OCI-LY7 (cell line): ENCODE measurements at places on chromosomes 6 and 20. TPM values are rescaled to one million over a fixed set of nuclear protein-coding genes. Genes with fewer than 3 reads are reported as not detected.

RWDD2A gene
- 4.4 and 5.3 TPM in 2 replicates for total RNA-seq

DNA sequence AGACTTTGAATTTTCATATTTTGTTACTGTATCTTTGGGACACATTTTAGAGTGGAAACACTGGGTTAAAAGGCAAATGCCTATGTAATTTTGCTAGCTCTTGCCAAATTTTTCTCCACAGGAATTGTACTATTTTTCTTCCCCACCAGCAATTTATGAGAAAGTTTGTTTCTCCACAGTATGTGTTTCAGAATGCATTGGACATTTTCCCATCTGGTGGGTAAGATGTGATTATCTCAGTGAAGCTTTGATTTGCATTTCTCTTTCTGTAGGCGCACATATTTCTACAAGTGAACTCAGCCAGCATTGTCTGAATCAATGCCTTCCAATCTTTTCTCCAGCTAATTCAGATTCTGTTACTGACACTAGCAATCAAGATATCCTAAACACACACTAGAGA lies 157.8 kb downstream of the RCAN2 start:
- DNase-seq = no peak

DNA sequence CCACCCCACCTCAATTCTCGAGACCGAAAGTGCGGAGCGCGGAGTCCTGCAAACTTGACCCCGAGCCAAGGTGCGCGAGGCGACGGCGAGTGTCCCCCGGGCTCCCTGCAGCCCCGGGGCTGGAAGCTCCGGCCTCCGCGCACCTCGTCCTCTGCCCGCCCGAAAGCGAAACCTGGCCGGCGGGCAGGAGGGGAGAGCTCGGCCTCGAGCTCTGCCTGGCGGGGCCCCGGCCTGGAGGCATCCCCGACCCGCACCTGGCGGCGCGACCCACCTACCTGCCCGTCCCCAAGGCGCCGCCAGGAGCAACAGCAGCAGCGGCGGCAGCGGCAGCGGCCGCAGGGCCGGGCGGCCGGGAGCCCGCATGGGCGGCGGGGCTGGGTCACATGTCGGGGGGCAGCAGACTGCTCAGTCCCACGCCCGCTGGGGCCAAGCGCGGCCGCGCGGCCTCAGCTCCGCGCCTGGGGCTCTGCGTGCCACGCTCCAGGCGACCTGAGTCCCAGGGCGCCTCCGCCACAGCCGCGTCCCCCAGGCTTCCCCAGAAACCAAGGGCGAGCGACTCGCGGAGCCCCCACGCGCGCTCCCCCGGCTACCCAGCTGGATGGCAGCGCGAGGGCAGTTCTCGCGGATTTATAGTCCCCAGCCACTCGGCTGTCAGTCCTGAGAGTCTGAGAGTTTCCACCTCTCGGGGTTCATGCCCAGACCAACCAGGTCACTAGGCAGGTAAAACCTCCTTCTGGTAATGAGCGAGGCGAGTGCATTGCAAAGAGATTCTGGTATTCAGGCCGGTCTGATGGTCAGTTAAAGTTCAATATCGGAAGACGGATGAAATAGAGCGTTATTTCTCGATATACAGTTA lies at the start of gene IL20RA:
Gene IL20RA (minus strand): TSS at position 600 of the 856 bp plus-strand sequence. CDS start 237 bp downstream, at position 363.
- DNase-seq = no peak

GRCh38 chr20:20737158-20737557 lies 24.7 kb upstream of the RALGAPA2 start:
- no peak for DNase-seq

DNA sequence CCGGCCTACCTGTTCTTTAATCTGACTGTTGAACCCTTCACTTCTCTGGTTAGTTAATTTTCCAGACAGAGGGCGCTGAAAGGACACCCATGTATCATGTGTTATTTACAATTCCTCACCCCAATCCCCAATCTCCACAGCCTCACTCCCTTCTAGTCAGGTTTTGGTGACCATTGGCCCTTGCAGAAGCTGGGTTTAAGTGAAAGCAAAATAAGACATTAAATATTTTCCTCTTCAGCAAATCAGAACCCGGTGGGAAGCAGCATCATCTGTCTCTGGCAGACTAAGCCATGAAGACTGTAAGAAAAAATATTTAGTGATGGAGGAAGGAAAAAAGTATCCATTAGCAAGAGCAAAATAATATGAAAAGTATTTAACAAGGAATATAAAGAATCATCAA lies 9.4 kb upstream of the HLA-DQA1 start:
- peak; percentile 67 for DNase-seq

- DNase-seq = peak; percentile 52
Observed at GRCh38 chr20:49187330-49187850, 744 bp downstream of the STAU1 start.

DNA sequence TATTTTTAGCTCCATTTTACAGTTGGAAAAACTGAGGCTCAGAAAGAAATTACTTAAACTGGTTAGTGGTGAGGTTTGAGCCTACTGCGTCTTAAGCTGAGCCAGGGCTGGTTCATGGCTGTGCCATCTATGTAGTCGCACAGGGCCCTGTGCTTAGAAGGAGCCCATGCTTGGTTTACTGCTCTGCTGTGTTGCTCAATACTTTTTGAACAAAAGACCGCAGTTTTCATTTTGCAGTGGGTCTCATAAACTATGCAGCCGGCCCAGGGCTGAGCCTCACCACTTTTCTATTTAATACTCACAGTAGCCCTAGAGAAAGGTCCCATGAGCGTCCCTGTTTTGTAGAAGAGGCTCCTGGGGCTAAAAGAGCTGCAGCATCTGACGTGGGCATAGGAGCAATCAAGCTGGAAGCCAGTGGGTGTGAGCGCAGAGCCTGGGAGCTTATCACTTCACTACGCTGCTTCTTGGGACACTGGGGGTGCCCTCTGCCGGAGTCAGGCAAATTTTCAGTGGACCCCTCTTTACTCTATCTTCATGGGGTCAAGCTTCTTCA lies 501 bp downstream of the SIRPB2 start:
- DNase-seq = no peak

DNA sequence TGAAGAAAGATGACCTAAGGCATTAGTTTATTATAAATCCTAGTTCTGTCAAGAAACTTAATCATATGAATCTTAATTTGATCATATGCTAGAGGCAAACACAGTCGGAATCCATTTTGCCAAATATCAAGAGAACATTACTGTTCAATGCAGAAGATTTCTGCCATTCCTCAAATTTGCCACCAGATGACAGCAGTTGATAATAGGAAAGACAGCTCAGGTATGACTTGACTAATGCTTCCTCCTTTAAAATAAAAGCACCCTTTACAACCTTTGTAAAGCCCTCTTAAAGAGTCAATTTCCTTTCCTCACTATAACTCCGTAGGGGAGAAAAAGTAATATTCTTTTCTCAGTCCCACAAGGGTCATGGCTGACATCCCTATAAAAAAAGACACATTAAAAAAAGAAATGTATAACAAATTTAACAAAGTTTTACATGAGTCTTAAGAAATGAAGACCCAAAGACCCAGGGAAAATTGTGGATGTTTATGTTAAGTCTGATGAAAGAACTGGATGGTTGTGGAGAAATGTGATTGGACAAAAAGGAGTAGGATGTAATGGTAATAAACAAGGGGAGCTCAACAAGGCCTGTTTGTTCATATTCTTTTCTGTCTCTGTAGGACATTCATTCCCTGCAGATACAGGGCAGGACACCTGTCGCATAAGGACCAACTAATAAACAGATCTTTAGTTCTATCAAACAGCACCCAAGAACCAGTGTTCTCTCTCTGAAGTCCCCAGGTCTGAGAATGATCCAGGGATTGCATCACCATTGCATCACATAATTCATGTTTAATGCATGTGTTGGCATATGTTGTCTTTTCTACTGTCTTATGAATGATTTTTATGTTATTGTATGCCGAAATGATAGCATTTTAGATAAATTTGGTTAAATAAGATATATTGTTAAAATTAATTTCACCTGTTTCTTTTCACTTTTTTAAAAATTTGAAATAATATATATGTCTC lies 23.0 kb upstream of the IL17A start:
- peak; percentile 46 for DNase-seq

- no peak for DNase-seq
Observed at GRCh38 chr6:163324688-163325389, 89.7 kb upstream of the QKI start.

- no peak for DNase-seq
Observed at GRCh38 chr20:44997171-44997570, 30.9 kb downstream of the STK4 start.

DNA sequence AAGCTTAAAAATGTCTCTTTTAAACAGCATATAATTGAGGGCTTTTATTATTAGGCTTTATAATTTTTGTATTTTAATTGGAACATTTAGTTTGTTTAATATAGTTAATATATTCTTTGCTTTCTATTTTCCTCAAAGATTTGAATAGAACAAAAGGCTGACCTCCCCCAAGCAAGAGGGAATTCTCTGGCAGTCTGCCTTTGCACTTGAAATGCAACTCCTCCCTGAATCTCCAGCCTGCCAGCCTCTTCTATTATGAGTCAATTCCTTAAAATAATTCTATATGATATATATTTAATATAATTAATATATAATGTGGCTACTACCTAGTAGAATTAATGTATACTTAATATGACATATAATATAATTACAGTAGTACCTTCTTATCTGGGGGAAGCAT lies 69.2 kb downstream of the PTPRA start:
- no peak for DNase-seq

ELOVL2 gene
- total RNA-seq = not detected in 2 replicates

DNA sequence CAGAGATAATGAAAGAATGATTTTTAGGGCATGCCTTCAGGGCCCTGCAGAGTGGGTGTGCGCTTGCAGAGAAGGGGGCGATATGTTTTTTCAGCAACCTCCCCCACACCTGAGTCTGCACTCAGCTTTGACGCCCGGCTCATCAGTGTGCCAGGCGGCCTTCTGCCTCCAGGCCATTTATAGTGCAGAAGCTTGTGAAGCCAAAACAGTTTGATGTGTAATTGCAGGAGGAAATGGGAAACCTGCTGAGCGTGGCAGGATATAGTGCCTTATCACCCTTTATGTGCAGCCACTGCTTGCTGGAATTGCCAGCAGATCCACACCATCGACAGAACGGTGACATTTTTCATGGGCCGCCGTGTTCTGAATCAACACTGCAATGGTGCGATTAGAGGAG lies 178.2 kb downstream of the CDH4 start:
- DNase-seq = no peak

HSP90AB1 gene
- total RNA-seq = 1,055 and 1,282 TPM in 2 replicates

SLPI gene
- not detected in 2 replicates for total RNA-seq

DNA sequence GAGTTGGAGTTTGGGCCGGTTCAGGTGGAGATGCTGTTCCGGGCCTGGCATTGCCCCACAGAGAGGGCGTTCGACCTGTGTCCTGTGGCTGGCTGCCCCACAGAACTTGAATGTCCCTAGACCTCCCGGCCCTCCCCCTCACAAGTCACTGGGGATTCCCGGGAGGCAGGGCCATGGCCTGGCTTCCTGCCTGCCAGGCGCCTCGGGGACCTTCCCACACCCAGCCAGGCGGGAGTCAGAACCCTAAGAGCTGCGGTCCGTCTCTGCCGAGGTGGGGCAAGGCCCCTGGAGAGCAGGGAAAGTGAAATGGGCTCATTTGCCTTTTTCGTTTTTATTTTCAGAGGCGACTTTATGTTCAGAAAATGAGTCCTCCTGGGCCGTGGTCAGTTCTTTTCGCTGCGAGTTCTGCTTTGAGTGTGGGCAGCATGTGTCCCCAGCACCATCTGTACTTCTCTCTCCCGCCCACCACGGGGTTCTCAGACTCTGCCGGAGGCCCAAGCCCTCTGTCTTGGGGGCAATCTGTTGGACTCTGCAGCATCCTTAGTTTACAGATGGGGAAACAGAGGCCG lies 8.5 kb downstream of the RBM38 start:
- DNase-seq = peak; percentile 33

EDN1 gene
- not detected in 2 replicates for total RNA-seq

GATA5 gene
- not detected in 2 replicates for total RNA-seq

- DNase-seq = no peak
Observed at GRCh38 chr6:28910901-28911690, 12.7 kb downstream of the TRIM27 start.

GRCh38 chr20:33673410-33674293 lies 576 bp downstream of the NECAB3 start:
- DNase-seq = no peak

DNA sequence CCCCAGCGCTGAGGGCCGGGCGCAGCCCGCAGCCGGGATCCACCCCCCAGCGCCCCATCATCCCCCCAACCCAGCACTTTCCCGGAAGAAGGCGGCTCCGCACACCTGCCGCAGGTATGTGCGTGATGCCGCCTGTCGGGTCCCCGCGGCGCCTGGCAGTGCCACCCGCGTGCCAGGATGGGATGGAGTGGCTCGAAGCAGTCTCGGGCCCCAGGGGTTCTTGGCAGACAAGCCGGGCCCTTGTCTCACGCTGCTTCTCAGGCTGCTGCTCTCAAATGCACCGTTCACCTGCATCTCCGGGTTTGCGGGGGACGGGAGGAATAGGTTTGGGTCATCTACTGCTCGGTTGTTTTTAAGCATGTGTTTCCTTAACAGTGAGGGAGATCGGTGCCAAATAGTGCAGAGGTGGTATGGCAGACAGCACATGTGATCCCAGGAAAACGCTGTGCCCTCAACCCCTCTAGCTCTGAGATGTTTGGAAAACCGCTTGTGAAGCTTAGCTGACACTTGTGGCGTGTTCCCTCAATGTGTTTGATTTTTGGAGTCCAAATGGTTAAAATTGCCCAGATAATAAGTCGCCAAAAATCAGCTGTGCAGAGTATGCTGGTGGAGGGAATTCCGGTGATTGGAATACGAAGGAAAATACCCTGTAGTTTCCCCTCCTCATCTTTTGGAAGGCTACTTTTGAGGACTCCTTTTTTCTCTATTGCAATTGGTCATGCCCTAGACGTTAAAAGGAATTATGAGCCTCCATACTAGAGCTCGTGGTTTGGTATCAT lies 926 bp downstream of the MYLIP start:
- DNase-seq = peak; percentile 49

GRCh38 chr6:11702500-11703130 lies 76.0 kb downstream of the ADTRP start:
- DNase-seq = no peak

PRL gene
- total RNA-seq = not detected in 2 replicates

ULBP1 gene
- 1.9 and 2.3 TPM in 2 replicates for total RNA-seq

- DNase-seq = no peak
Observed at GRCh38 chr6:74610352-74610751, 595.5 kb downstream of the COL12A1 start.

GRCh38 chr20:45918779-45919537 lies 7.0 kb upstream of the PLTP start:
- no peak for DNase-seq
